Heart right ventricle (tissue), 16 donors: ENCODE measurements at places on chromosomes 12 and 14. TPM values are rescaled to one million over a fixed set of nuclear protein-coding genes. Genes with fewer than 3 reads are reported as not detected.

DCP1B gene
- 1.3 TPM for total RNA-seq

LRIG3 gene
- 6.6 TPM for total RNA-seq

NPAS3 gene
- total RNA-seq = 0.74 TPM

PPP1R36 gene
- total RNA-seq = not detected

DNA sequence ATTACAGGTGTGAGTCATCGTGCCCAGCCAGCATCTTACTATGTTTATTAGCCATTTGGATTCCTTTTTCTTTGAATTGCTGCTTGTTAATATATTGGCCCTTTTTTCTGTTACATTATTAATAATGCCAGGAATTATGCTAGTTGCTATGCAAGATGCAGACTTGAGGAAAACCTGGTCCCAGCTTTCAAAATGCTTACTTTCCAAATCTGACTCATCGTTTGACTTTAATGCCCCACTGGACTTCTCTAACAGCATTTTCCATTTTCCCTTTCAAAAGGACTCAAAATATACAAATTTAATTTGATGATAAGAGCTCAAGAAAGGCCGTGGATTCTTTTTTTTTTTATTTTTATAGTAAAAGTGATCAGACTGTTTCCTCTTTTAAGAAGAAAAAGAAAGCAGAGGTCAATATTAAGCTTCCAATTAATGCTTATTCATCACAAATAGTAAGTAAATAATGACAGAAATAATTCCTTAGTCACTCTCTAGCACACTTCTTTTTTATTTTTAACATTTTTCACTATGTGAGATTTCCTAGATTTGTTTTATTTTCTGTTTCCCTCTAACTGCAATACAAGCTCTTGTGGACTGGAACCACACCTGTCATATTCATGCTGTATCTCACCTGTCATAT lies 146.1 kb upstream of the FGD4 start:
- DNase-seq = no peak

DNA sequence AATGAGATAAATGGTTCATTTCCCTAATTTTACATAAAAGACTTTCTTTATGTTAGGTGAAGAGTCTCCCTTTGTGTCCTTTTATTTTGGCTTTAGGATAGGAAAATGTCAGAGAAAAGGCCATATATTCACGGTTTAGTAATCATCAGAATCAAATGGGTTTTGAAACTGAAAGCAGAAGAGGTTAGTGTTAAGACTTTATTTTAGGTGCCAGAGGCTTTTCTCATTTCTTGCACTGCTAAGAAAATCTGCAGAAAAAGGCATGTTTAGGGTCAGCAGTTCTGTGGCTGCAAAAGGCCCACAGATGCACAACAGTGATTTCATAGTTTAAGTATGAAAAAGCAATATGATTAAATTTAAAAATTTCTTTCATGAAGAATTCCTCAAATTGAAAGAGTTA lies 80.4 kb upstream of the SINHCAF start:
- no peak for DNase-seq

DNA sequence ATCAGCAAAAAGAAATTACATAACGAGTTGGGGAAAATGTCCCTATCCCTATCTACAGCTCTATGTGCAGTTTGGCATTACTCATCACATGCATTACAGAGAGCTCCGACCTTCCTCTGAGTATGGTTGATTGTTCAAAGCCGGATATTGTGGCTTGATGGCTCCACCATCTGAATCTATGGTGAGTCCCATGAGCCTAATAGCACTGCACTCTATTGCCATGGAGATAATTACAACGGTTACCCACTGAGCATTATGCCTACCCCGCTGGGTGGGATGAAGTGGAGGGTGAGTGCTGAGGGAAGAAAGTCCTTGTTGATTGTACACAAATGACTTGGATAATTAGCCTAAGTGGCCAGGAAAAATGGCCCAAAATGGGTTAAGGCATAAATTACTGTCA lies 800.5 kb downstream of the NRXN3 start:
- DNase-seq = no peak

- DNase-seq = no peak
Measured at GRCh38 chr12:6382371-6382770, 1.6 kb upstream of the LTBR start.

- no peak for DNase-seq
Measured at GRCh38 chr12:51832354-51833107, 16.0 kb downstream of the FIGNL2 start.

GRCh38 chr14:22564463-22564862 lies 24.6 kb downstream of the DAD1 start:
- DNase-seq = no peak

DNA sequence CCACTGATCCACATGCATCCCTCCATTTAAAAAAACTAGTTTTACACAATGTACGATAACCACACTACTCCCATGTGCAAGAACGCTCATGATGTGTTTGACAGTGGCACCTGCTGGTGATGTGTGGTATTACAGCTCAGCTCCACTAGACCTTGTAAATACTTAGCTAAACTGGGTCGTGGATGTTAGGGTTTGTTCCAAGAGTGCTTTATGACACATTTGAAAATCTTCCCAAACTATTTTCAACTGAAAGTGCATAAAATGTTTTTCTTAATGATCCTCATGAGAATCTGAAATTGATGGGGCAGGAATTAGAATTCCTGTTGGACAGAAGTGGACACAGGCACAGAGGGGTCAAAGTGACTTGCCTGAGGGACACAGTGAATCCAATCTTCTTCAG lies 99.2 kb downstream of the SCARB1 start:
- DNase-seq = no peak

- no peak for DNase-seq
Measured at GRCh38 chr14:64816221-64816783, 63.4 kb downstream of the SPTB start.

DNA sequence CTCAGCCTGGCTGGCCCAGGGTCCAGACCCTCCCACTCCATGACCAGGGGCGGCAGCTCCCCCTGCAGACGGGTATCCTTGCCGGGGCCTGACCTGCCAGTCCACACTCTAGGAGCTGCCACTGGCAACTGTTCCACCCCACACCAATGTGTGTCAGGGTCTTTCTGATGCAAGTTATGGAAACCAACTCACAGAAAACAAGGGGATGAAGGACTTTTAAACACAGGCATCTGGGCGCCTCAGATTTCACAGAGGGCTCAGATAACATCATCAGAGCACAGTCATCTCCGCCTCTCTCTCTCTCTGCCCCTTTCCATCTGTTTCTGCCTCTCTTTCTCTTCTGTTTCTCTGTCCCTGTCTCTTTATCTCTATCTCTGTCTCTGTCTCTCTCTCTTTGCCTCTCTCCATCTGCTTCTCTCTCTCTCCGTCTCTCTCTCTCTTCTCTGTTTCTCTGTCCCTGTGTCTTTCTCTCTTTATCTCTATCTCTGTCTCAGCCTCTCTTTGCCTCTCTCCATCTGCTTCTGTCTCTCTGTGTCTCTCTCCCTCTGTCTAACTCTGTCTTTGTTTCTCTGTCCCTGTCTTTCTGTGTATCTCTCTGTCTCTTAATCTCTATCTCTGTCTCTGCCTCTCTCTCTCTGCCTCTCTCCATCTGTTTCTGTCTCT lies 67.4 kb upstream of the FBRSL1 start:
- no peak for DNase-seq
